ENCODE measurements at places on chromosomes 7 and 10.

DNA sequence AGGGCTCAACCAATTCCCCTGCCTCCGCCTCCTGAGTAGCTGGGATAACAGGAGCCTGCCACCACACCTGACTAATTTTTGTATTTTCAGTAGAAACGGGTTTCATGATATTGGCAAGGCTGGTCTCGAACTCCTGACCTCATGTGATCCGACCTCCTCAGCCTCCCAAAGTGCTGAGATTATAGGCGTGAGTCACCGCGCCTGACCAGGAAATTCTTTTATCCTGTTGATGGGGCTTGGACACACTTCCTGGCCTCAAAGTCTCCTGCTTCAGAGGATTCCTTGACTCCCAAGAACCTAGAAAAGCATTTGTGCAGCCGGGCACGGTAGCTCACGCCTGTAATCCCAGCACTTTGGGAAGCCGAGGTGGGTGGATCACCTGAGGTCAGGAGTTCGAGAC is 16.2 kb downstream of the ZNF425 start:
- DNase-seq, result no peak

GRCh38 chr7:21777921-21778320 is 167.8 kb downstream of the CDCA7L start:
- DNase-seq, result no peak

GRCh38 chr7:106626376-106627164 is 34.4 kb downstream of the CCDC71L start:
- DNase-seq, result peak; percentile 43

DNA sequence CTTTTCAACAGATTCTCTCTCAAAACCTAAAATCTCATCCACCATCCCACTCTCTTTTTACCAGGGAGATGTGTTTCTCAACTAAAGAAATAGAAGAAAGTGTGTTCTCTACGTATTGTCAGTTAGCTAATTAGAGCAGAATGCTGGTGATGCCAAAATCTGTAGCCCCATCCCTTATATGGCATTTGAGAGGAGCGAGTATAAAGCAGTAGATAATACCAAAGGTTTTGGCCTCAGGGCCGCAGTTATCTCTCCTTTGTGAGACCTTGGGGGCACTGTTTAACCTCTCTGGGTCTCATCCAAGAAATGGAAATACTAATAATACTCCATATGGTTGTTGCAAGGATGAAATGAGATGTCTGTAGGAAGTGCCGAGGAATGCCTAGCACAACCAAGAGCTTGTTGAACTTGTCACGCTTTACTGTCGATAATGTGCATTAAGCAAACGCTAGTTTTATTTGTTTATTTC is 456 bp upstream of the DLD start:
- DNase-seq, result peak; percentile 11

- peak; percentile 69 for DNase-seq
Observed at GRCh38 chr10:52066383-52066782, 247.7 kb upstream of the DKK1 start.

DNA sequence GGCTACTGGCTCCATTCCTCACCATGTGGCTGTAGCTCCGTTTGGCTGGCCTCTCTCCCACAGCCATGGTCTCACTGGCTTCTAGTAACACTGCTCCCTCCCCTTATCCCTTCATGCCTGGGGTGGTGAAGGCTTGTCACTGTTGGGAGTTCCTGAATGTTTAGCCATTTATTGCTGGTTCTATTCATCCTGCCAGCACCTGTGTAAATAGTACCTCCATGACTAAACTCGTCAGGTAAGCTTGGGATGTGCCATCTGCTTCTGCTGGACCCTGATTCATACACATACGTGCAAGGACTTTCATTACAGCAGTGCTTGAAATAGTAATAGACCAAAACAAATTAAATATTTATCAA is 61.6 kb downstream of the CCDC71L start:
- no peak for DNase-seq

GRCh38 chr7:96675548-96675947 is 34.1 kb downstream of the SEM1 start:
- DNase-seq, result no peak

DNA sequence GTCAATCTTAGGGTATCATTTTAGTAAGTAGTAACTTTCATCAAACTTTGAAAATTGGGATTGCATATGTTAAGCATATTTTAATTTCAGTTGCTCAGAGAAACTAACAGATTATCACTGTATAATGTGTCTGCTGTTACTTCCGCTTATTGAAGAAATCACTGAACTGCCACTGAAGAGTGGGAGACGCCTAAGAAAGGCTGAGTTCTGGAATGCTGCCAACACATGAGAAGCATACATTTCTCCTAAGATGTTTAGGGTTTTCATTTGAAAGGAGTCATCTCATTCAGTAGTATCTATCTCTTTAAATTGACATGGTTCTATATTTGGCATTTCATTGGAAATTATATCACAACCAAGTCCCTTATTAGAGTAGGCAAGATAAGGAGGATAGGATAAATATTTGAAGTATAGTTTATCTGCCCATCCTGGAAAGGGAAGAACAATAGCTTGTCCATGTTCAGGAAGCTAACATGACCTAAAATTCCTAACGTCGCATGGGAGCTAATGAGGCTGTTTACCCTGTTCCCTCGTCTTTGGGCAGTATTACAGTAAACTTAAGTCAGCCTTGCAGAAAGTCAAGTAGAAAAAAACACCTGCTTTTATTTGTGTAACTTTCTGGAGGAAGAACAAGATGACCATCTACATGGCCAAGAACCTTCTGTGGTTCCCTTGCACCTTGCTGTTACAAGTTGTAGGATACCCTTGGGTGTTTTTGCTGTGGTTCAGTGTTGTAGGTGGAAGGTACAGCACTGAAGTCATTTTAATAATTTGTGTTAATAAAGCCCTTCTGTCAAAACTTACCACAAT is 67.3 kb downstream of the NHLRC2 start:
- no peak for DNase-seq

DNA sequence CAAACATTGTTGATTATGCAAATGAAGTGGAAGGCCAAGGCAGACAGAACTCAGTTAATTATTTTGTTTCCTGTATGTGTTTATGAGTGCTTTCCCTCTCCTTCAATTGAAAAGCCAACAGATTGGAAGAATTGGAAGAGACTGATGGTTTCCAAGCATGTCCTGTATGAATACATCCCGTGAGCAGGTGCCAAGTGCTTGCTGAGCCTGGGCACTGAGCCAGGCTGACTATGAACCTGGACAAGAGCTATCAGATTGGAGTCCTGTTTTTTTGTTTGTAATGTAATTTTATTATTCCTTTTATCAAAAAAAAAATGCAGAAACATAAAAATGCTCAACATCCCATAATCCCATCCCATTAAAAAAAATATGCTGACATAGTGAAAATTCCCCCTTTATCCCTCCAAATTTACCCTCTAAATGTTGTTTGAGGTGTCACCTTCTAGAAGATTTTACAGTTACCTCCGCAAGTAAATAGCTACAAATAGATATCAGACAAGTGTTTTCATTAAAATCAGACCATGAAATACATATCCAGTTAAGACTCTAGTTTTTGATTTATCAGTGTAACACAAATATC is 449.5 kb downstream of the GRID1 start:
- DNase-seq, result no peak

- DNase-seq, result no peak
Observed at GRCh38 chr7:15848901-15849300, 162.4 kb upstream of the MEOX2 start.

DNA sequence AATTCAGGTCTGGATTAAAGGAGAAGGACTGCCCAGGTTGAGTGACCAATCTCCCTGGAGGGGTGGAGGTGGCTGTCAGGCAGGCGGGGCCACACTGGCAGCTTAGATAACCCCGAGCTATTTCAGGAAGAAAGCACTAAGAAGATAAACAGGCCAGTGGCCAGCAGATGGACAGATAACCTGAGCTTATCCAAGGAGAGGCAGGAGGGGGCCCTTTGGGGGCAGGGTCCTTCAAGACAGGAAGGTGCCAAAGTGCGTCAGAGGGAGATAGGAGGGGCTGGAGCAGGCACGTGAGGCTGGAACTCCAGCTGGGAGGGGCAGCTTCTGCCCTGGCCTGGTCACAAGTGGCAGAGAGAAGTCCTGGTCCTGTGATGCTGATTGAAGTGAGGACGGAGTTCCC is 29.8 kb upstream of the PODXL start:
- no peak for DNase-seq

GRCh38 chr7:157462840-157463239 is 126.0 kb downstream of the DNAJB6 start:
- no peak for DNase-seq

DNA sequence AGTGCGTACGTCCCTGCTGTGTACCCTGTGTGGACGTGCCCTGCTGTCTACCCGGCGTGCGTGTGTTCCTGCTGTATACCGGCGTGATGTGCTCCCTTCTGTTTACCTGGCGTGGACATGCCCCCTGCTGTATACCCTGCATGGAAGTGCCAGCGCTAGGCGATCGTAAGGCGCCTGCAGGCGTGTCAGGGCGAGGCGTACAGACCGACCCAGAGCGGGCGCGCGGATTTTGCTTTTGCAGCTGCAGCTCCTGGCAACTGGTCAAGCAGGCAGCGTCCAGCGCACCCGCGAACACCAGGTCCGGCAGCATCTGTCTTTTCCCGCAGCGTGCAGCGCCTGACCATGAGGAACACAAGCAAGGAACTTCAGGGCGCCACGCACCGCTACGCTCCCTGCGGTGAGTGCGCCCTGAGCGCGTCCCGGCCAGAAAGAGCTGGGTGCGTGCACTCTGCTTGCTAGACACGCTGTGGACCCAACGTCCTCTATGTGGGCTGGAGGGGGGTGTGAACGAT is 680 bp downstream of the C7orf57 start:
- DNase-seq, result peak; percentile 50

DNA sequence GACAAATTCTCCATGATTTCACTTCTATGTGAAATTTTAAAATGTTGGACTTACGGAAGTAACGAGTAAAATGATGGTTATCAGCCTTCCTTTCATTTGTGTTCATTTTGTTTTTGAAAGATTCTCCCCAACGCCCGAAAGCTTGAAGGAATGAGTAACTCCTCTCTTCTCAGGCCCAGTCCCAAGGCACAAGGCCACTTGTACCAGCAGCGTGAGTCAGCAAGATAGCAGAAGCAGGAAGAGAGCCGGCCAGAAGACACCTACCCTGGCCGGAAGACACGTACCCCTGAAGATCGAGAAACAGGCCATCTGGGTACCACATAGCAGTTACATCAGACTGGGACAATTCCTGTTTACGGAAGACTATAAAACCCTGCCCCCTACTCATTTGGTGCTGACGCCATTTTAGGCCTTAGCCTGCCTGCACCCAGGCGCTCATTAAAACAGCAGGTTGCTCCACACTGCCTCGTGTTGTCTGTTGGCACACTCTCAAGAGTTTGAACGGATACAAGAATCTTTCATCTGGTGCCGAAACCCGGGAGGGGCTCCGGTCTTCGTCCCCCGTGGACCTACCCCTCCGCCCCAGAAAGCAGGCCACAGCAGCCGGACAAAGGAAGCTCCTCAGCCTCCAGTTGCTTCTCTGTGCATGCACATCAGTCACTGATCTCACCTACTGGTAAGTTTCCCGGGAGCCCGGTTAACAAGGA is 60.4 kb downstream of the LRRC17 start:
- DNase-seq, result peak; percentile 14

- peak; percentile 51 for DNase-seq
Observed at GRCh38 chr7:140639366-140640053, 1.1 kb downstream of the DENND2A start.

GRCh38 chr7:12761111-12761510 is 73.7 kb downstream of the ARL4A start:
- DNase-seq, result no peak

DNA sequence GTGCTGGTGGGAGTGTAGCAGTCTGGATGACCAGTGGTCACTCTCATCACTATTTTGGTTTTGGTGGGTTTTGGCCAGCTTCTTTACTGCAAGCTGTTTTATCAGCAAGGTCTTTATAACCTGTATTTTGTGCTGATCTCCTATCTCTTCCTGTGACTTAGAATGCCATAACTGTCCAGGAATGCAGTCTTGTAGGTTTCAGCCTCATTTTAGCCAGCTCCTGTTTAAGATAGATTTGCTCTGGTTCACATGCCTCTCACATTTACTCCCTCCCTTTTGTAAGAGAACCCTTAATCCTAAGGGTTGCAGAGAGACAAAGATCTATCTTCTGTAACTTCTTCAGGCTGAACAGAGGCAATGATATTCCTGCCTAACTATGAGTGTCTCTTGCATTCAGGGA is 51.2 kb upstream of the INHBA start:
- DNase-seq, result no peak

- DNase-seq, result no peak
Observed at GRCh38 chr7:46318276-46318675, 397.2 kb upstream of the IGFBP3 start.

GRCh38 chr7:5549096-5549763 is 125.6 kb upstream of the TNRC18 start:
- DNase-seq, result no peak

- DNase-seq, result peak; percentile 71
Observed at GRCh38 chr7:37920849-37921805, 687 bp downstream of the EPDR1 start.

DNA sequence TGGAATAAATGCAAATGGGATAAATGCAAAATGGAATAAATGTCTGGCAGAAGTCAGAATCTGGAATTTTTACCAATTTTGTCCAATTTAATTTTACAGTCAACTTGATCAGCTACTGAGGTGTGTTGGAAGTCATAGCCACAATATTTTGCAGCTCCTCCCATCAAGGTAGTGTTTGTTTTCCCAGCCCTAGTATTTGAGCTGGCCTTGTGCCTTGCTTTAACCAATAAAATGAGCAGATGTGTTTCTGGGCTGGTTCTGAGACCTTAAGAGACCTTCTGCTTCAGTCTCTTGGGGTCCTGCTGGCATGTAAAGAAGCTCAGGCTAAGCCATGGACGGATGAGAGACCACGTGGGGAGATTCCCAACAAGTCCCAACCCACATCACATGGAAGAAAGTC is 42.7 kb upstream of the RSBN1L start:
- DNase-seq, result no peak

DNA sequence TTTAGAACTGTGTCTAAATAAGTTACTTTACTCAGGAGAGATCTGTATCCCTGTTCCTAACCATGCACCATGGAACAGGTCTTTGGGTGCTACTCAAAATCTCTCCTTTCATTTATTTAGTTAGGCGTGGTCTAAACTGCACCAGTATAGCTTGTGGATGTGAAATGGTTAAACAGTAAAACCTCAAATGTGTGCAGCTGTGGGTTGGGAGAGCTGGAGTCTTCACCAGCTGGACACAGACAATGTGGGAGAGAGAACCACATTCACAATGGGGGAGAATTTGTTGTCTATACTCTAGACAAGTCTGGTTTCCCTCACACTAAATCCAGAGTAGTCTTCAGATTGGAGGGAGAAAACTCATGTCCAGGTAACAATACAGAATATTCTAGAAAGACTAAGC is 31.2 kb upstream of the IKZF1 start:
- no peak for DNase-seq

All from GM23338 (cell line).